Mesendoderm (in vitro differentiated cells): ENCODE measurements at places on chromosomes 12 and 14.

GRCh38 chr14:99915305-99916090 is 122.3 kb downstream of the EML1 start:
- DNase-seq = no peak

- no peak for DNase-seq
Measured at GRCh38 chr12:2320841-2321240, 268.1 kb downstream of the CACNA1C start.

DNA sequence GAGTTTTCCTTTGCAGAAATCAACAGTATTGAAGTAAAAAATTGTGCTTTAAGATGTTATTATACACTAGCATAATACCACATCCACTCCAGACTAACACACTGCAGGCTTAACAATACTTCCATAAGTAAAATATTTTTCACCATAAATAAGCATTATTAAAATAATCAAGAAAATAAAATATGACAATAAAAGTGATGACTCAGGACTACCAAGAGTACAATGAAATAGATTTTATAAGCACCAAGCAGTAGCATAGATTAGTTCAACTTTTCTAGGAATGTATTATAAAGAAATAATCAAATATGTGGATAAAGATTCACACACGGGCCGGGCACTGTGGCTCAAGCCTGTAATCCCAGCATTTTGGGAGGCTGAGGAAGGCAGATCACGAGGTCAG is 40.4 kb upstream of the MTHFD1 start:
- no peak for DNase-seq

- DNase-seq = peak; percentile 38
Measured at GRCh38 chr12:49550693-49551252, 11.9 kb downstream of the KCNH3 start.

DNA sequence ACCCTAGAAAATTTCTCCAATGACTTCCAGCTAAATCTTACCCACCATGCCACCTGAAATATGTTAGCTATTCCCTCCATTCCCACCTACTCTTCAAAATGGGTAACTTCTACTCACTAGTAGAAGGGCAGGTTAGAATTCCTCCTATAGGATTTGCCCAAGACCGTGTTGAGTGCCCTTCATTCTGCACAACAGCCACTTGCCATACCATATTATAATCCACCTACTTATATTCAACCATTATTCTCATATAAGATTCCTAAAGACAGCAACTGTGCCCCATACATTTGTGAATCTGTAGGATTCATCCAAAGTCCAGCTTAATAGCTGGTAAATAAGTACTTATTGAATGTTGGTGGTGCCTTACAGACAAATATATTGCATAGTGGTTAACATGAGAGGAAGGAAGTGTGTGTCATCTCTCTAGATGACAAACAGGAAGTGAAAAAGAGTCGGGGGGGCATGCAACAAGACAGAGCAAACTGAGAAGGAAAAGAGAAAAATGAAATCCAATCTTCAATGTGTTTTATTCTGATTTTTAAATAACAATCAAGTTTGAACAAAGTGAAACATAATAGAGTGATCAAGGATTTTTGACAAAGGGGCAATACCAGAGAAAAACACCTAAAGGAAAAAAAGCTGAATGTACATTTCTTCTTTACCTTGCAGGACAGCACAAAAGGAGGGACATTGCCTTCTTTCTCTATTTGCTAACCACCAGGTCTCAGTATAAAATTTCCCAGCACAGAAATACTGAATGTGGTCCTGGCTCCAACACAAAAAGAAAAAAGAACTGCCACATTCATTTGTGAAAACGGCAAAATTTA is 389.3 kb upstream of the USP15 start:
- DNase-seq = no peak

DNA sequence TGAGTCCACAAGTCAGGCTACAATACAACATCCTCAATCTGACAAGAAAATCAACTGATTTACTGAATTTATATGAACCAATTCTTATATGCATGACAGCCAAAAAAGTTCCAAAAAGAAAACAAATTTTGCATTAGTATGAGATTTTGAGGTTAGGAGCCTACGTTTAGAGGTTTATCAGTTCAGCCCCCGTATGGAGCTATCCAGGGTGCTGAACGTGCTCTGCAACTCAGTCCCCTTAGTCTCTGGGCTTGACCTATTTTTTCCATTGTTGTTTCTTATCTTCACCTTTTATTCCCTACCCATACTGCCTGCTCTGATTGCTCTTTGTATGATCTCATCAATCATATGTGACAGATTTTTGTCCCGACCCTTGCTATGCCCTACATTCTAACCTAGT is 693.0 kb downstream of the NRXN3 start:
- peak; percentile 69 for DNase-seq

GRCh38 chr12:33116284-33116683 is 219.7 kb upstream of the PKP2 start:
- peak; percentile 90 for DNase-seq

- DNase-seq = no peak
Measured at GRCh38 chr14:34628681-34629135, 1.2 kb downstream of the SNX6 start.

DNA sequence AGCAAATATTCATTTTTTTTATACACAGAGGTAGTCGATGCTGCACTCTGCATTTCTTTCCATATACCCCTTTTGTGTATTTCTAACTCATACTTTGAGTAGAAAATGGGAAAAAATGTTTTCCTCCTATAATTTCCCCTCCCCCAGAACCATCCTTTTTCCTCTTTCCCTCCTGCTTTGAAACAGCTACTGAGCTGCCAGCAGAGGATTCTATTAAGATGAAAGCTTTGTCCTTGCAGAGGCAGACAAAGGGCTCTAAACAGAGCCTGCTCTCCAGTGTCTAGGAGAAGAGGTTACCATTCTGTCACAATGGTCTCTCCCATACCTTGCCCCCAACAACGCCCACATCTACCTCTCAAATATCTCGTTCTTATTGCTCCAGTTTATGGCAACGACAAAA is 74.6 kb upstream of the OSBPL8 start:
- peak; percentile 55 for DNase-seq

DNA sequence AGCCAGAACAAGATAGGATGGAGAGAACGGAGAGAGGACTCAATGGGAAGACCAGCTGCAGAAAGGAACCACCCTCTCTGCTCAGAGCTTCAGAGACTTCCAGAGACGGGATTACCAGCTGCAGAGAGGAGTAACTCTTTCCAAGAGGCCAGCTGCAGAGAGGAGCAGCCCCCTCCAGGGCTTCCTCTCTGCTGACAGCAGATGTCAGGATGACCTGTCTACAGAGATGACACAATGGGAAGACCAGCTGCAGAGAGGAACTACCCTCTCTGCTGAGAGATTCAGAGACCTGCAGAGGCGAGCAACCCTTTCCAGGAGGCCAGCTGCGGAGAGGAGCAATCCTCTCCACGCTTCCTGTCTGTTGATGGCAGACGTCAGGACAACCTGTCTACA is 61.8 kb downstream of the KLRG1 start:
- peak; percentile 13 for DNase-seq
